GM06990 (cell line): ENCODE measurements at places on chromosomes 7 and 10.

DNA sequence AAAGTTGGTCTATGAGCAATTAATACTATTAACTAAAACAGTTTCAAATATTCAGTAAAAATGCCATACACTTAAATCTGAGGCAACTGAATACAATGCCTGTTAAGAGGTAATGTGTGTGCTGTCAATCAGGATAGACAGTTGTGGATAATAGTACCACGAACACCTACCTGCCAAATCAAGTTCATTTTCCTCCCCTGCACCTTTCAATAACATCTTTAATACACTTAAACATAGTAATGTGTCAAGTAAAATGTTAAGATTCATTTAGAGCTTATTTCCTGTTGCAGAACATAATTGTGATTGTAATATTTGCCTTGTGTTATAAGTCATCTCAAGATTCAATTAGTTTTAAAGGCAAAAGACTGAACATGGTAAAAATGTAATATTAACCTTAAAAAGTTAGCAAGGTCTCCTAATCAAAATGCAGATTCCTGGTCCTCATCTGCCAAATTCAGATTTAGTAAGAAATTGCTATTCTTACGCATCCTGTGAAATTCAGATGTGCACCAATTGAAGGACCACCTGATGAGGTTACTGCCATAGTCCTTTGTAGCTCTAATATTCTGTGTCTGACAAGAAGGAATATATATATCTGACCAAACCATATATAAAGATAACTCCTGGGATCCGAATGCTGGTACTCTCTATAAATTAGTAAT lies 37.1 kb downstream of the COL1A2 start:
- DNase-seq = no peak

DNA sequence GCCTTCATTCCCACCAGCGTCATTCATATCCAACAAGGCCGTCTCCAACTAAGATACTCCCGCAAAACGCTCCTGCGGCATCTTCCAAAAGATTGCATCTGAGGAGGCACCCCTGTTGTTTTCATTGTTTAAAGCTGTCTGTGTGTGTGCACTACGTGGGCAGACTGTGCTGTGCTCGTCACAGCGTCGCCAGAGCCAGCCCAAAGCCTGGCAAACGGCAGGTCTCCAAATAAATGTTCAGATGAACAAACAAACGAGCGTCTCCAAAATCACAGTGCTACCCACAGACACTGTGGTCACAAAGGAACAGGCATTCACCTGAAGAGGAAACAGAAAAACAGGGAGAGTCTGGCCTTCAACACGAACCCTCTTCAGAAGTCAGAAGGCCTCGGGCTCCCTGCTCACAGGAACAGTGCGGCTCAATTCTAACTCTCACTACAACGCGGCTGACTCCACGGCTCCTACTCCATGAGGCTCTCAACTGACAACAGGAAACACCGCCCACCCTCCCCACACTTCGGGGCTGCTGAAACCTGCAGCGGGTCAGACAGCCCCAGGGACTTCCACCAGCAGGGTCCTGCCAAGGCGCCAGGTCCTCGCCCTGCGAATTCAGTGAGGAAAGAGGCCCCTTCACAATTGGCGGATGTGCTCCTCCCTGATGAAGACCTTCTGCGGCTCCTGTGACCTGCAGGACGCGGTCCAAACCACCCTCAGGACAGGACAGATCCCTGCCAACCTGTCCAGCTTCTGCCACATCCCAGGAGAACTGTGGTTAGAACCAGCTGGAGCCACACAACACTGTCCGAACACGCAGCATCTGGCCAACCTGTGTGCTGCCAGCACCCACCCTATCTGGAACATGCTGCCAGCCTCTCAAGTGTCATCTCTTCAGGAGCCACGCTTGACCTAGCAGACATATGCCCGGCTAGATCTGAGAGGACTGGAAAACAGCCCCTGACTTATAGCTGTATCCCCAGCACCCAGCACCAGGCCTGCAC lies 36.1 kb downstream of the MAD1L1 start:
- no peak for DNase-seq

DNA sequence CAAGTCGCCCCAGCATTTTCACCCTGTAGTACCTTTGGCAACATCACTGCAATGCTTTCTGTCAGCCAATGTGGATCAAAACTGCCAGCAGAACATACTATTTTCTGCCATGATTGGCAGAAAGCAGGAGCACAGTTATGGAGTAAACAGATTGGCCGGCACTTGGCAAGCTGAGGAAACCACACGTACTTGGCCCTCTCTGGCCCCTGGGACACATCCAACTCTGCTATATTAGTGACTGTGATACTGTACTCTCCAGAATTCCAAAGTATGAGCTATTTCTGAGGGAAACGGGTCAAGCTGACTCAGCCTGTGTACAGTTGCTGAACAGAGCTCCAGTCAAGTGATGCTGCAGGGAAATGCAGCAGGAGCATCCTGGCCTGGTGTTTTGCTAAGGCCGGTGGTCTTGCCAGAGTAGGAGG lies 39.8 kb upstream of the LANCL2 start:
- no peak for DNase-seq

GRCh38 chr7:79610748-79611304 lies 157.4 kb upstream of the MAGI2 start:
- no peak for DNase-seq

GRCh38 chr7:17467386-17467945 lies 169.0 kb downstream of the AHR start:
- no peak for DNase-seq

GRCh38 chr10:74153123-74153522 lies 2.1 kb downstream of the ADK start:
- no peak for DNase-seq

DNA sequence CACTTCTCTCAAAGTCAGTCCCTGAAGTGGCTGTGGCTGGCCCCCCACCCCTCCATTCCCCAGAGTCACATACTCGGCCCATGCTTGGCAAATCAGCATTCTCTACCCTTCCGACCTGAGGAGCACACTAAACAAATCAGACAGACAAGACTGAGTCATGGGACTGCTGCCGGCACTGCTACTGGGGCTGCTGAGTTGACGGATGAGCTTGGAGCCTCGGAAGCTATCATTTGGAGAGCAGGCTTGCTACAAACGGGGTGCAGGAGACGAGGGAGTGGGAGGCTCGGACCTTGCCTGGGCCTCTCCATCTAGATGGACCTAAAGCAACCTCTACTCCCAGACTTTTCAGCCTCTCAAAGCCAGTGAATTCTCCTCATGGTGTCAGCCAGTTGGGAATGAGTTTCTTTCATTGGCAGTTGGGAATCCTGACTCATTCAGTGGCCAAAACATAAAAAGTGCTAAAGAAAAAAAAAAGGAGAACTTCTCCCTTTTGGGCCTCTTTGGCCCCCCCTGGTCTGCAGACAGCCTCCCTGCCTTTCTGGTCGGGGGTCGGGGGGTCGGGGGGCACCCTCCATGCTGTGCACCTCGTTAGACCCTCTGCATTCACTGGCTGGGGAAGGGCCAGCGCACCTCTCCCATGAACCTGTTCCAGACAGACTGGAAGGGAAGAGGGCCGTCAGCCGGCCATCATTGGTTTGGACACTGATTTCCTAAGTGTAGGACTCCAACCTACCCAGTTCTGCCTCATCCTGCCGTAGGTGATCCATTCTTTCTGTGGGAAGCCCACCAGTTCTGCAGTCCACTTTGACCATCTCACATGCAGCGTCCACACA lies 52.3 kb upstream of the COL13A1 start:
- no peak for DNase-seq

DNA sequence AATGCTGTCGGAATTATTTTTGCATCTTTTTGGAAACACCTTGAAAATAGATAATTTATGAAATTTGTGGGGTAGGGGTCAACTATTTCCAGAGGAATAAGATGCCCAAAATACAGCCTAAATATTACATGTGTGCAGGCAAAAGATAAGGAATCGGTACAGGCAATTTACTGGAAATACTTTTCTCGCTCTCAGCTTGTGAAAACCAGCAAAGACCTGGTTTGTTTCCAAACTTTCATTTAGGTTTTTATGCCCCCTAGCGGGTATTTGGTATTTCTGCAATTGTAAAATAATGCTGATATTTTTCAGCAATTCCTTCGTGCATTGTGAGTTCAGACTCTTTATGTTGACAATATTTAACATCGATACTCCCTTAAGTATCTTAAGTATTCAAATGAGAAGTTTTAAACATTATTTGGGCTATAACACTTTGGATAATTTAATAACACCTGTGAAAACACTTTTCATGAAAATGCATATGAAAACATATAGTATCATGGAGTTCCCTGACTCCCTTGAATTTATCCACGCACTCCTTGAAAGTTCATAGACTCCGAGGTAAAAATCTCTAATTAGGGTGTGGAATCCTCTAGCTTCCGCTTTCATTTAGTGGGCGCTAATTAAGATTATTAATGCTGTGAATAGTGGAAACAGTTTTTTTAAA lies 132.4 kb downstream of the TSPAN12 start:
- DNase-seq = peak; percentile 4

GRCh38 chr7:97215556-97215955 lies 98.1 kb downstream of the SDHAF3 start:
- no peak for DNase-seq

GRCh38 chr7:41771717-41772116 lies 68.8 kb upstream of the INHBA start:
- DNase-seq = no peak

DNA sequence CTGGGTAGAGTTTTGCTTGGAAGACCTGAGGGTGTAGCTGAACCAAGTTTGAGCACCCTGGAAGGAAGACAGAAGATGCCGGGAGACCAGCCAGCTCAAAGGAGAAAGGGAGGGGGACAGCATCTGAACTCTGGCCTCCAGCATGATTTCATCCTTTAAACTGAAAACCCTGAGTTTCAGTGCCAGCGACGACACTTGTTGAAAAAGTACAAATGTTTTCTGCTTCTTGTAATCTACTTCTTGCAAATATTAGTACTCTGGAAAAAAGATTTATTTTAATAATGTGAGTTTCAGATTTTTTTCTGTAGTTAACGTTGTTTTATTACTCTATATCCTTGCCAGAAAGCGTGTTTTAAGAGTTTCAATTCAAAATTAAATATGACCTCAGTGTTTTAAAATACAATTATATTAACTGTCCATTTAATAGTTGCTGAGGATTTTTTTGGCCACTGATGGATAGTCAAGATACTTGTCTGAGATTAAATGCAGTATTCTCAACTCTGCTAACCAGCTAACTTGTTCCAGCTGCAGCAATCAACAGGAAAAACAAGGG lies 227.7 kb downstream of the MGMT start:
- no peak for DNase-seq

DNA sequence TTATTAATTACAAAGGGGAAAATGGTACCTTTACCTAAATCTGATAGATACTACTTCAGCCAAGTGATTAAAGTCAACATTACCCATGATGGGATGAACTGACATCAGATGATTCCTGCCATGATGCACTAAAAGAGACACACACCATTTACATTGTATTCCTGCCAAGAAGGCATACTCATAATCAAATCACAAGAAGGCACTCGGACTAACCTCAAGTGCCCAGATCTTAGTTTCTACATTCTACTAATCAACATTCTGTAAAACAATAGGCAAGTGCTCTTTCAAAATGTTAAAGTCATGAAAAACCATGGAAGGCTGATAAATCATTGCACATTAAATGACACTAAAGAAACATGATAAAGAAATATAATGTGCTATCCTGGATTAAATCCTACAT lies 44.4 kb downstream of the SLC35G1 start:
- DNase-seq = no peak

DNA sequence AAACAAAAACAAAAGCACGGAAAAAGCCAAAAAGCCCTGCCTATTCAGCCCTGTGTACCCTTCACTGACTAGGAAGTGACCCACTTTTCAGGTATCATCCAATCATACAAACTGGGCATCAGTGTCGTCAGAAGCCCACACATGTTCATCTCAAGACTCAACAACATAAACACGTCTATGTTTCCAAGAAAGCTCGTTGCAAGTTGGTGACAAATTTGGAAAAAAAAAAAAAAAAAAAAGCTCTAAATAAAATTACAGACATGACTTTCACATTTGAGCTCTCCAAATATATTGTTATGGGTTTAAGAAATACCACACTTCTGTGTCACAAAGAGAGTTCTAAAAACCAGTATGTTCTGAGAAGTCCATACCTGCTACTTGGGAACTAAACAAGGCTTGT lies 204.7 kb upstream of the KLF14 start:
- DNase-seq = no peak

DNA sequence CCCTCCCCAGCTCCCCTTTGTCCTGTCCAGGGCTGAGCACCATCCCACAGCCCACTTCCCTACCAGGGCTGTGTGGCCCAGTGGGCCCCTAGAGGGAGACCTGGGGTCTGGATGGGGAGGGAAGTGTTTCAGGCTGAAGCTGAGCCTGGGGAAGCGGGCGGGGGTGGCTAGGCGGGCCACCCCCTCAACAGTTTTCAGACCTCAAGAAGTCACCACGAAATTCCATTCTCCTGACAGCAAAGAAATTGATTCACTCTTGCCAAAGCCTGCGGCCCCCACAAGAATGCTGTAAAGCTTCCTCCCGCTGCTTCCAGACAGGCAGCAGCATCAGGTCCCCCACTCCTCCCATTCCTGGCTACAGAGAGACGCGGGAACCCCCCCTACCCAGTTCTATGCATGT lies 2.5 kb upstream of the LFNG start:
- no peak for DNase-seq

- DNase-seq = no peak
Measured at GRCh38 chr10:83250396-83250795, 888.9 kb upstream of the GHITM start.

- DNase-seq = no peak
Measured at GRCh38 chr10:88186335-88186734, 322.9 kb downstream of the PTEN start.

GRCh38 chr7:72403458-72404076 lies 8.6 kb downstream of the CALN1 start:
- peak; percentile 52 for DNase-seq

GRCh38 chr10:66748217-66748616 lies 177.6 kb upstream of the LRRTM3 start:
- DNase-seq = no peak

DNA sequence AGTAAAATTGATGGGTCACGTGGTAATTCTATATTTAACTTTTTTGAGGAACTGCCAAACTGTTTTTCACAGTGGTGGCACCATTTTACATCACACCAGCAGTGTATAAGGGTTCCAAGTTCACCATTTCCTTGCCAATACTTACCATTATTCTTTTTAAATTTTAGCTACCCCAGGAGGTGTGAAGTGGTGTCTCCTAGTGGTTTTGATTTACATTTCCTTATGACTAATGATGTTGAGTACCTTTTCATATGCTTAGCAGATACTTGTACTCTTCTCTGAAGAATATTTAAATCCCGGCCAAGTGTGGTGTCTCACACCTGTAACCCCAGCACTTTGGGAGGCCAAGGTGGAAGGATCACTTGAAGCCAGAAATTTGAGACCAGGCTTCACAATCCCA lies 28.5 kb downstream of the FHIP2A start:
- no peak for DNase-seq

GRCh38 chr10:3853547-3854303 lies 68.7 kb upstream of the KLF6 start:
- DNase-seq = no peak

GRCh38 chr7:1961701-1962276 lies 271.0 kb downstream of the MAD1L1 start:
- DNase-seq = no peak

GRCh38 chr10:4812046-4812445 lies 14.0 kb upstream of the AKR1E2 start:
- DNase-seq = no peak
